ENCODE measurements at places on chromosomes 16 and 17.
A peak's percentile ranks its signal among the peaks of the same experiment; 100 is the strongest.

GRCh38 chr17:13525876-13526275, 75.9 kb downstream of the HS3ST3A1 start:
- DNase-seq = no peak

DNA sequence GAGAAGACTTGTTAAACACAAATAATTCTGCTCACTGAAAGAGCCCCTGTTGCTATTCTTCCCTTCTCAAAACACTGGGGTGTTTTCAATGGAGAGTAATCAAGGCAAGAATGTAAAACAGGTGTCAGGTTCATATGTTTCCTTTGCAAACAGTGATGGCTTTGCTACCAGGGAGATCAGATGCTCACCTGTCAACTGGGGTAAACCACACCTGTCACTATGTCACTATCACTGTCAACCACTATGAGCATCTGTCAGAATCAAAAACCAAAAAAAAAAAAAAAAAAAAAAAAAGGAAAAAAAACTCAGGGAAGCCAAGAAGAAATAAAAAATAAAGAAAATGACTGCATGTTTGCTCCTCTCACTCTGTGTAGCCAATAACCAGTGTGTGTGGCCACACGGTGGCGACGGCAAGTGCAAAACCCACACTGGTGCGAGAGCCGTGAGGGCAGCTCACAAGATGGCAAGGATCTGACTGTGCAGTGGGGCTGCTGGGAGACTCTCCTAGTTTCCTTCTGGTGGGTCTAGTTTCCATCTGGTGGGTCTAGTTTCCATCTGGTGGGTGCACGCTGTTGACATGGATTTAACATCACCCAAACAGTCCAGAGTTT, 22.7 kb downstream of the USP22 start:
- DNase-seq = no peak

GRCh38 chr17:35086164-35086563, 22.7 kb upstream of the RFFL start:
- DNase-seq = no peak

- no peak for DNase-seq
Measured at GRCh38 chr17:20983359-20983637, 59.5 kb downstream of the USP22 start.

- peak; percentile 87 for DNase-seq
Measured at GRCh38 chr16:85057948-85058347, 30.4 kb downstream of the KIAA0513 start.

- DNase-seq = no peak
Measured at GRCh38 chr17:61405686-61406536, 6.3 kb downstream of the TBX2 start.

DNA sequence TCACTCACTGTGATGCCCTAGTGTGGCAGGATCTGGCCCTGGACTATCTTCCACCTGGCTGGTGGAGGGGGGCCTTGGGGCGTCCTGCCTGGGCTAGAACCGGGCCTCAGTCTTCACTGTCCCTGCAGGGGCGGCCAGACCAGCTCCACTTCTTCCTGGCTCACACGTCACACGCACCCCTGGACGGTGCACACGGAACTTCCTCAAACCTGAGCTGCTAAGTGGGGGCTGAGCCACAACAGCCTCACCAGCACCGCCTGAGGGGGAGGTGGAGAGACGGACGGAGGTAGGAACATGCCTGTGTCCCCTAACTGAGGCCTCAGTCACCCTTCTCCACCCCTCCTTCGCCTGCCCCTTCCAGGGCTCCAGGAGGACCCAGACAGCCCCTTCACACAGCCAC, 36.6 kb downstream of the TIMM22 start:
- DNase-seq = no peak

DNA sequence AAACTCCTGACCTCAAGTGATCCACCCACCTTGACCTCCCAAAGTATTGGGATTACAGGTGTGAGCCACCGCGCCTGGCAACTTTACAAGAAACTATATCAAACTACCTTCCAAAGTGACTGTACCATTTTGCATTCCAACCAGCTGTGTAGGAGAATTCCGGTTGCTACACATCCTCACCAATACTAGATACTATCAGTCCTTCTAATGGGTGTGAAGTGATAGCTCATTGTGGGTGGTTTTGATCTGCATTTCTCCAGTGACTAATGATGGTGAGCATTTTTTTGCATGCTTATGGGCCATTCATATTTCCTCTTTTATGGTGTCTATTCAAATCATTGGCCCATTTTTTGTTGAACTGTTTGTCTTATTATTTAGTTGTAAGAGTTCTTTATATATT, 37.7 kb downstream of the SCNN1B start:
- no peak for DNase-seq

GRCh38 chr17:69143683-69144231, 2.1 kb upstream of the ABCA6 start:
- no peak for DNase-seq

- no peak for DNase-seq
Measured at GRCh38 chr17:78343187-78343542, 16.7 kb downstream of the SOCS3 start.
